ENCODE measurements at places on chromosomes 1 and 21. TPM values are rescaled to one million over a fixed set of nuclear protein-coding genes. Genes with fewer than 3 reads are reported as not detected.

ARHGAP30 gene
- total RNA-seq: 57.7 TPM

CD1E gene
- 0.16 TPM for total RNA-seq

PLA2G2C gene
- total RNA-seq: not detected

PTPRC gene
- total RNA-seq: 180 TPM

TENT5C gene
- total RNA-seq: 19.3 TPM

FCGR2B gene
- total RNA-seq: 24.1 TPM

CAMSAP2 gene
- total RNA-seq: 32.2 TPM

SLC6A9 gene
- 28.5 TPM for total RNA-seq

OVAAL gene
- not detected for total RNA-seq

LEPR gene
- 24.7 TPM for total RNA-seq

BARHL2 gene
- total RNA-seq: not detected

CHD1L gene
- total RNA-seq: 36.2 TPM

AMY2A gene
- not detected for total RNA-seq

FMN2 gene
- 0.34 TPM for total RNA-seq

LCE6A gene
- not detected for total RNA-seq

TIMM17A gene
- 56.7 TPM for total RNA-seq

SLC26A9 gene
- total RNA-seq: 7.6 TPM

RAB7B gene
- 14.2 TPM for total RNA-seq

TRIM46 gene
- 0.73 TPM for total RNA-seq

PROK1 gene
- total RNA-seq: not detected

TMEM52 gene
- total RNA-seq: 1.2 TPM

BMP8B gene
- 2.8 TPM for total RNA-seq

CLDN19 gene
- total RNA-seq: not detected

MCOLN2 gene
- 5.9 TPM for total RNA-seq

LAX1 gene
- 2.2 TPM for total RNA-seq

HSPB7 gene
- total RNA-seq: 4.2 TPM

S100A7 gene
- not detected for total RNA-seq

TATDN3 gene
- 13.4 TPM for total RNA-seq

CLDN17 gene
- total RNA-seq: not detected

LAMC2 gene
- total RNA-seq: 46.8 TPM

TTC24 gene
- total RNA-seq: not detected

CYP4B1 gene
- total RNA-seq: 417 TPM

ADAMTS5 gene
- total RNA-seq: 3.5 TPM

ZNF697 gene
- total RNA-seq: 8.0 TPM

RHBG gene
- not detected for total RNA-seq

INSRR gene
- total RNA-seq: not detected

PTPN7 gene
- 2.7 TPM for total RNA-seq

CCDC185 gene
- total RNA-seq: not detected

PGLYRP3 gene
- total RNA-seq: not detected

SH2D5 gene
- total RNA-seq: 1.8 TPM

OR2G3 gene
- total RNA-seq: not detected

HMGN2 gene
- total RNA-seq: 355 TPM

DNM3 gene
- total RNA-seq: 6.8 TPM

KCNJ10 gene
- not detected for total RNA-seq

TIAM1 gene
- total RNA-seq: 9.7 TPM

B3GALNT2 gene
- total RNA-seq: 22.9 TPM

CFHR1 gene
- total RNA-seq: not detected

FMO5 gene
- 29.0 TPM for total RNA-seq

TNFAIP8L2 gene
- 7.1 TPM for total RNA-seq

TEDDM1 gene
- not detected for total RNA-seq

OR6K3 gene
- total RNA-seq: not detected

SLAMF7 gene
- 16.9 TPM for total RNA-seq

AADACL4 gene
- not detected for total RNA-seq

KRTAP10-1 gene
- total RNA-seq: not detected

LAD1 gene
- 20.1 TPM for total RNA-seq
